ENCODE measurements at places on chromosomes 3 and 15.

- peak; percentile 58 for DNase-seq
- H3K27me3 ChIP-seq, result no peaks in the 10 kb centered on the region
- no peaks in the 10 kb centered on the region for H3K36me3 ChIP-seq
- no peak overlapping the region for H3K27ac ChIP-seq
- no peak overlapping the region for H3K4me3 ChIP-seq
These were observed 1.5 kb downstream of the MYL3 start for GRCh38 chr3:46861605-46862368.

DNA sequence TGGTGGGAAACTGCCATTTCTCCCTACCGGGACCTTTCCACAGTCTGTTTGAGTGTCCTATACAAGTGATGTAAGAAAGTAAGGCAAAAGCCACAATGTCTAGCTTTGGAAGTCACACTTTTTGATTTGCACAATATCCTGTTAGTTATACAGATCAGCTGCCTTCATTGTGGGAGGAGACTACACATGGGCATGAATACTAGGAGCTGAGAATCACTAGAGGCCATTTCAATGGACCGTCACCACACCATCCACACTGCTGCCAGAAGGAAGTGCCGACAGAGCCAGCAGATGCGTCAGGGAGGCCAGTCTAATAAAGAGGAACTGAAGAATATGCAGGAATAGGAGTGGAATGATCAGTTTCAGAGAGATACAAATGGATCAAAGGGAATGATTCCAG, 65.8 kb downstream of the SCN11A start:
- H3K27ac ChIP-seq, result no peak overlapping the region
- H3K4me3 ChIP-seq, result no peak overlapping the region
- no peaks in the 10 kb centered on the region for H3K4me1 ChIP-seq
- H3K36me3 ChIP-seq, result no peaks in the 10 kb centered on the region

GRCh38 chr3:194203482-194204041, 67.6 kb downstream of the HES1 start:
- no peak overlapping the region for H3K4me3 ChIP-seq
- H3K27me3 ChIP-seq, result no peaks in the 10 kb centered on the region
- no peak for DNase-seq
- H3K4me1 ChIP-seq, result no peaks in the 10 kb centered on the region

GRCh38 chr15:63367390-63367789, 14.3 kb downstream of the CA12 start:
- no peak overlapping the region for H3K4me3 ChIP-seq
- H3K4me1 ChIP-seq, result no peaks in the 10 kb centered on the region
- no peak for DNase-seq
